Gastroesophageal sphincter (tissue), 4 donors: ENCODE measurements at places on chromosomes 2 and 18. TPM values are rescaled to one million over a fixed set of nuclear protein-coding genes. Genes with fewer than 3 reads are reported as not detected.
A peak's percentile ranks its signal among the peaks of the same experiment; 100 is the strongest.

- ATAC-seq, result no peak
These were observed 24.0 kb upstream of the VPS4B start for GRCh38 chr18:63446266-63446665.

DNA sequence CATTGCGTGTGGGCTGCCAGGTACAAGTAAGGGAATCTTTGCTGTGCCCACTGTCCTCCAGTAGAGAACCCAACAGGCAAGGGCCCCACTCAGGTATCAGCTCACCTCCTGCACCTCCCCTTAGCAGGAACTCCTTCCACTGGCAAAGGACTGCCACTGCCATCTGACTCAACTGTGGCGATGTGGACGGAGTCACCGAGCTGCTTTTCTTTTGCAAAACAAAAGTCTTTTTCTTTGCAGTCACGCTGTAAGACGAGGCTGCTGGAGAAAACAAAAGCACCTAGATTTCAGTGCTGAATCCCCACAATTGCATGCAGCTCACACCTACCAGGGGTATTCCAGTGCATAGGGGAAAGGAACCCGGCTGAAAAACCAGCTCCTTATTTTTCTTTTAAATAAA lies 7.9 kb downstream of the MTERF4 start:
- ATAC-seq, result no peak

DNA sequence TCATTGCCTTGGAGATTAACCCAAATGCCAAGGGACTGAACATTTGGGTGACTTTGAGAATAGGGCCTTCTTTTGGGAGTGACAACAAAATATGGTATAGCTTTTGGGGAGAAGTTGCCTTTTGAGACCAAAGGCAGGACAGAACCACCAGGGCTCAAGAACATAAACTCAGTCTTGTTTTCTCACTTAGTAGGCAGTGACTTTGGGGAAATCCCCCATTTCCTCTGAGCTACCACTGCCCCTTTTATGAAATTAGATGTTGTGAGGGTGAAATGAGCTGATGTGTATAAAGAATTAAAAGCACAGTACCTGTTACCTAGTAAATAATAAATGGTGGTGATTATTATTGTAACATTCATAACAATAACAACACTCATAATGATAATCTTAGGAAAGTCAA lies 36.5 kb downstream of the GPD2 start:
- ATAC-seq, result no peak

GRCh38 chr2:110774701-110775100 lies 42.3 kb downstream of the ACOXL start:
- ATAC-seq, result no peak

- ATAC-seq, result no peak
These were observed 29.7 kb downstream of the LYPD6 start for GRCh38 chr2:149360106-149360505.

GRCh38 chr2:73886357-73886756 lies 6.5 kb upstream of the ACTG2 start:
- ATAC-seq, result no peak

DNA sequence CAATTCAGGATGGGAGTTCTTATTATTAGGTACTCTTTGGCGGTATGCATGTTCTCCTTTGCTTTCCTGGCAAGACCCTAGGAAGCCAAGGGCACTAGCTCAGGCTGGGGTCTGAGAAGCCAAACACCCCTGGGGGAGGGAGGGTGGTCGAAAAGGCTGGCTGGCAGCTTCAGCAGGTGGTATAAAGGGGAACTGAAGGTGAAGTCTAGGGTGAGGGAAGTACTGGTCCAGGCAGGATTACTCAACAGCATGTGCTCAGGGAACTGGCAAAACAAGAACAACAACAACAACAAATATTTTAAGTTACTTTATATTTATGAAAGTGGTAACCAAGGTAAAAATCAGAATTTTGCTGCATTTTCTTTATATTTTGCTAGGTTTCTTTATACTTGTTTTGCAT lies 40.7 kb upstream of the PCBP1 start:
- no peak for ATAC-seq

- no peak for ATAC-seq
These were observed 821.8 kb downstream of the MBD2 start for GRCh38 chr18:53402670-53403069.

DNA sequence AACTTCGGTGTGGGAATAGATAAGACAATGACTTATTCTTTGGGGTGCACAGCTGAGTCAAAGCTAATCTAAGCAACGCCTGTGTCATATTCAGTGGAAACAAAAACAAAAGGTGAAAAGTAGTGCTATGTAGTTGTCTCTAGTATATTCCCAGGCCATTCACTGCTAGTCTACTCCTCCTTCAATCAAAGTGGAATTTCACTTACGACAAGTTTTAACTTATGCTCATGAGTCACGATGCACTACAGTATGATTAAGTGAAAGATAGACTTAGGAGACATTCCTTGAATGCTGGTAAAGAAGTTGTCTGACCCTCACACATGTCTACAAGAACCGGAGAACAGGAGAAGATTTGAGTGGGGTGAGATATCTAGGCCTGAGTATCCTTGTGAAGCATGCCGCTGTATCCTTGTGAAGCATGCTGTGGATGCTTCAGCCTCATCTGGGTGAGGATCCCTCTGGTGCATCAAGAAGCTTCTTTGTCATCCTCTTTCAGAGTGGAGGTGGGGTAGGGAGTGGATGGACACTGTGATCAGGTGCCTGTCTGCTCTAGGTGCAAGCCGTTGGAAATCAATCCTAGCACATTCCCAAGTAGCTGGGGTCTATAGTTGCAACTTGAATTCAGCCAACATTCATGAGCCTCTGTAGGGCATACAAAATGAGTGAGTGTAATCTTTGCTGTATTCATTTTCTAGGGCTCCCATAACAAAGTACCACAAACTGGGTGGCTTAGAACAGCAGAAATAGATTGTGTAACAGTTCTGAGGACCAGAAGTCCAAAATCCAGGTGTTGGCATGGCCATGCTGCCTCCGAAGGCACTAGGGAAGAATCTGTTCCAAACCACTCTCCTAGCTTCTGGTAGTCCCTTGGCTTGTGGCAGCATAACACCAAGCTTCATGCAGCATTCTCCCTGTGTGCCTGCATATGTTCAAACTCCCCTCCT lies 173.5 kb upstream of the FN1 start:
- ATAC-seq, result peak; percentile 49

GRCh38 chr2:166784296-166784946 lies 103.9 kb upstream of the XIRP2 start:
- no peak for ATAC-seq

GRCh38 chr2:235116885-235117492 lies 165.2 kb downstream of the SH3BP4 start:
- no peak for ATAC-seq

DNA sequence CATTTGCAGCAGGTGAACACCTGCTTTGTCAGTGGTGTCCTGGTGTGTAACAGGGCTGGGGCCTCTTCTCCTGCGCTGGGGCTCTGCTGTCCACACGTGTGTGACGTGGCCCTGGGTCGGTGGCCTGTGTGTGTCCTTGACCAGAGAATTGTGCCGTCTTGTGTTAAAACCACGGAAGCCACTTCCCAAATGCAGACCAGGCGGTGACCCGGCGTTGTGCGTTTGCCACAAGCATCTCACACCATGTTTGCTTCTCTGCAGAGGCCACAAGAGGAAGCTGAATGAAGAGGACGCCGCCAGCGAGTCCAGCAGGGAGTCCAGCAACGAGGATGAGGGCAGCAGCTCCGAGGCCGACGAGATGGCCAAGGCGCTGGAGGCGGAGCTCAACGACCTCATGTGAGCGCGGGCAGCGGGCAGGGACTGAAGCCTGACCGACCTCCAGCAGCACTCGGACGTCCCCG lies 44.3 kb upstream of the KCNG2 start:
- ATAC-seq, result no peak

- no peak for ATAC-seq
These were observed 221.3 kb downstream of the FHOD3 start for GRCh38 chr18:36518839-36519238.

Gene MCFD2
- 81.7 TPM for total RNA-seq

Gene CYP27A1
- 20.9 TPM for total RNA-seq

Gene CCDC178
- total RNA-seq, result not detected

Gene HIBCH
- 17.0 TPM for total RNA-seq

Gene OTX1
- total RNA-seq, result not detected

Gene BCL11A
- 9.5 TPM for total RNA-seq

Gene LMAN1
- total RNA-seq, result 80.4 TPM
